Renal cortex interstitium (tissue), 15 donors: ENCODE measurements at places on chromosomes 13 and 19. TPM values are rescaled to one million over a fixed set of nuclear protein-coding genes. Genes with fewer than 3 reads are reported as not detected.

Gene ERICH4
- polyA plus RNA-seq, result 4.2 TPM

- DNase-seq, result no peak
Measured at GRCh38 chr13:24038841-24039330, 121.6 kb upstream of the SPATA13 start.

DNA sequence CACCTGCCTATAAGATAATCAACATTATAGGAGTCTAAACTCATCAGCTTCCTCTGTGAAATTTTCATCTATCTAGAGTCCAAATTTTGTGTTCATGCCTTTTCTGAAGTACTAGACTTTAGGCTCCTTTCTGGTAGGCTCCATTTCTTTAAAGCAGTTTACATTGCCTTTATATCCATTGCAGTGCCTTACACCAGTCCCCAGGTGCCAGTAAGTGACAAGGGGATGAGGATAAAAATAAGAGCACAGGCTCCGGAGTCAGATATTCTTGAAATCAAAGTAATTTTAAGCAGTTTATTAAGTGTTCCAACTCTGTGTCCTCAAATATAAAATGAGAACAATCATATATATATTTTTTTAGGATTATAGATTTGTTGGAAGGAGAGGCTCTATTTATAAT lies 10.6 kb upstream of the CYSLTR2 start:
- no peak for DNase-seq

DNA sequence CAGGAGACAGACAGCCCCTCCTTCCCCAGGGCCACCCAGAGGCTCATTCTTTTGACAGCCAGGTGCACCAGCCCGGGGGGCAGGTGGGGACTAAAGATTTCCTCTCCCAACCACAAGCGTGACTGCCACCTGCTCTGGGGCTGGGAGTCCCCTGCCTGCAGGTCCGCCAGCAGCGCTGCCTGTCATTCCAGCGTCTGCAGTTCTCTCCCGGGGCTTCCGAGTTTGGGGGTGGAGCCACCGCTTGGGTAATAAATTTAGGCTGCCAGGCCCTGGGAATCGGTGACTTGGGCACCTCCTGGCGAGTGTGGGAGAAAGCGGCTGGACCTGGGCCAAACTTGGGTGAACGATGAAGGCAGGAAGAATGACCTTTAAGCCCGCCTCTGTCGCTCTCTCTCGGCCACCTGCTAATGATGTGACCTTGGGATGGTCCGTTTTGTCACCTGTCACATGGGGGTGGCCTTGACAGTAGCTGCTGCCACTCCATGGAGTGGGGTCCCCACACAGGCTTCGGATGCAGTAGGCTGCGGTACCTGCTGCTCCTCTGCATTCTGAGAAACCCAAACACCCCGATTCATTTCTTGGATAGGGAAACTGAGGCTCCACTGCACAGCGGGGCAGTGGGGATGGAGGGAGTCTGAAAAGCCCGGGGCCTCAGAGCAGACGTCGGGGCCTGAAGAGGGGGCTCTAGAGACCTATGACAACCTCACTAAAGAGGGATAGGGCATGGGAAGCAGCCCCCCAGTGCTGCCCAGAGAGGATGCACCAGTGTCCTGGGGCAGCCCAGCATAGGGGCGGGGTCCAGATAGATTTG lies 12.8 kb downstream of the FUT6 start:
- DNase-seq, result peak; percentile 73

DNA sequence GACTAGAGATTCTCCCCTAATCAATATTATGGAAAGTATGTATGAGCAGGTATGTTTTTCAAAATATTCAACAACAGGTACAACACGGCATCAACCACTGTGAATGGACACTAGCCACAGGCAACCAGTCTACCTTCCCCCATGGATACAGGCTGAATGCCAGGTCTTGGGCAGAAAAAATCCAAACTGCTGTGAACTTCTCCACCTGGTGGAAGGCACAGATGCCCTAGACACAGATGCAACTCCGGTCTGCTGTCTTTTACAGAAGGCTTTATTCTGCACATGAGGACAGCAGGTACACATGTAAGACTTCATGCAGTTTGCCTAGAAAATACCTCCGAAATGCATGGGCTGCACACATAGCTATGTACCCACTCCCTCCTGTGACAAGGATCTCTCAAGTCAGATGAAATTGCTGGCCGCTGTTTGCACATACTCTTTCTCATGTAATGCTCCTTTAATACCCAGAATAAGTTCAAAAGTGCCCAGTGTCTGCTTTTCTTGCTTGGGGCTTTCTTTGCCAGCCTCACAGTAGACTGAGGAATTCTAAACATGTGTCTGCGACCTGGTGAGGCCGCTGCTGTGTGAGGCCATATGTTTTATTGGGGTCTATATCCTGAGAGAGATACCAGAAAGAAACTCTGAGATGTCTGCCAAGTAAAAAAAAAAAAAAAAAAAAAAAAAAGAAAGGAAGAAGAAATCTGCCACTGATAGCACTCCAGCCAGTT lies 325.9 kb downstream of the FOXO1 start:
- no peak for DNase-seq
